ENCODE measurements at places on chromosomes 2 and 18.

- no peak for DNase-seq
These were observed 348.0 kb downstream of the DLGAP1 start for GRCh38 chr18:4107049-4107467.

DNA sequence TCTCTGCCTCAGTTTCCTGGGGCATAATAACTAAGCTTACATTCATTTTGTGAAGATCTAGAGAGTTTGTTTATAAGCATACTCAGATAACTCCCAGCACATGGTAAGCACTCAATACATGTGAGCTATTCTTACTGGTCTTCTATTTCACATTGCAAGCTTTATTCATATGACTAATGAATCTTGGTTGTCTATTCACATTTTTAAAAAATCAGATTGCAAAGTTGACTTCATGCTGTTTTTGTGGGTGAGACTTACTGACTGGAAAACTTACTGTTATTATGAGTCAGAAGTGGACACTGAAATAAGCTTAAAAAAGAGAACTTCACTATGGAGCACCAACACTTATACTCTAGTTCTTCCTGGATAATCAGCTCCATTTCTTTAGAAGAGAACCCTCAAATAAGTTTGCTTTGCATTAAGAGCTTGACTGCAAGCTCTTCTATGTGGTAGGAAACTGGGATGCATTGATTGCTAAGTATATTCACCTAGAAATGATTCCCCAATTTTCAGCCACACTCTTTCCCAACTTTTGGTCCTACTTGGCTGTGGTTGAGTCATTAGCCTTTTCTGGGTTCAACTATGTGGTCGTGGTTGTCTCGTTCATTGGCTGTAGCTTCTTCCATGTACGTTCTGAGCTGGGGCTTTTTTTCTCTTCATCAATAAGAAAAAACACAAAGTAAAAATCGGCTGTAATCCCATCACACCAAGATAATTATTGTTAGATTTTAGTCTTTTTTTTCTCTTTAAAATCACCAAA is 29.5 kb upstream of the RBMS1 start:
- peak; percentile 53 for DNase-seq

DNA sequence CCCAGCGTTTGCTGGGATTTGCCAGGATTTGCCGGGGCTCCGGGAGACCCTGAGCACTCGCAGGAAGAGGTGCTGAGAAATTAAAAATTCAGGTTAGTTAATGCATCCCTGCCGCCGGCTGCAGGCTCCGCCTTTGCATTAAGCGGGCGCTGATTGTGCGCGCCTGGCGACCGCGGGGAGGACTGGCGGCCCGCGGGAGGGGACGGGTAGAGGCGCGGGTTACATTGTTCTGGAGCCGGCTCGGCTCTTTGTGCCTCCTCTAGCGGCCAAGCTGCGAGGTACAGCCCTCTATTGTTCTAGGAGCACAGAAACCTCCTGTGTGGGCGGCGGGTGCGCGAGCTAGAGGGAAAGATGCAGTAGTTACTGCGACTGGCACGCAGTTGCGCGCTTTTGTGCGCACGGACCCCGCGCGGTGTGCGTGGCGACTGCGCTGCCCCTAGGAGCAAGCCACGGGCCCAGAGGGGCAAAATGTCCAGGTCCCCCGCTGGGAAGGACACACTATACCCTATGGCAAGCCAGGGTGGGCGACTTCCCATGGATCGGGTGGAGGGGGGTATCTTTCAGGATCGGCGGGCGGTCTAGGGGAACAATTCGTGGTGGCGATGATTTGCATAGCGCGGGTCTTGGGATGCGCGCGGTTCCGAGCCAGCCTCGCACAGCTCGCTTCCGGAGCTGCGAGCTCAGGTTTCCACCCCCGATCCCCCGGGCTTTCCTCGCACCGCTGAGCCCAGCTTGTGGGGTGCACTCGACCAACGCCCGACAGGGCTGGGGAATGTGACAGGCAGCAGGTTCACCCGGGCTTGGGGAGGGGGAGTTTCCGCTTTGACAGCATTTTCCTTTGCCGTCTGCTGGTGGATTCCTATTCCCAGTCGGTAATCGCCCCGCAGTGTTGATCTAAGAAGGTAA is 2.8 kb downstream of the ONECUT2 start:
- DNase-seq = peak; percentile 51

GRCh38 chr2:109260886-109261700 is 132.1 kb downstream of the SH3RF3 start:
- DNase-seq = no peak

DNA sequence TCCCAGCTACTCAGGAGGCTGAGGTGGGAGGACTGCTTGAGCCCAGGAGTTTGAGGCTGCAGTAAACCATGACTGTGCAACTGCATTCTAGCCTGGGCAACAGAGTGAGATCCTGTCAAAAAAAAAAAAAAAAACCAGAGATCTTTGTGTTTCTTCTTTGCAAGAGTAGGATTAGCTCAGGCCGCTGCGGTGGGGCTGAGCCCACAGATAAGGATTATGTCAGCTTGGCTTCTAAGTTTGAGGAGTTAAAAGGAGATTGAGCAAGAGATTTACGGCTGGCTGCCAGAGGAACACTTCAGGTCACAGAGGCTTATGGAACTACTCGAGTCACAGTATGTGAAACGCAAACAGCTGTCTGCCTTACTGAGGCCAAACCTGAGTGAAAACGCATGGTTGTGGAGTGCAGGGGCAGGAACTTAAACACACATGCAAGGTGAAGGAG is 146.7 kb upstream of the L3MBTL4 start:
- peak; percentile 82 for DNase-seq

DNA sequence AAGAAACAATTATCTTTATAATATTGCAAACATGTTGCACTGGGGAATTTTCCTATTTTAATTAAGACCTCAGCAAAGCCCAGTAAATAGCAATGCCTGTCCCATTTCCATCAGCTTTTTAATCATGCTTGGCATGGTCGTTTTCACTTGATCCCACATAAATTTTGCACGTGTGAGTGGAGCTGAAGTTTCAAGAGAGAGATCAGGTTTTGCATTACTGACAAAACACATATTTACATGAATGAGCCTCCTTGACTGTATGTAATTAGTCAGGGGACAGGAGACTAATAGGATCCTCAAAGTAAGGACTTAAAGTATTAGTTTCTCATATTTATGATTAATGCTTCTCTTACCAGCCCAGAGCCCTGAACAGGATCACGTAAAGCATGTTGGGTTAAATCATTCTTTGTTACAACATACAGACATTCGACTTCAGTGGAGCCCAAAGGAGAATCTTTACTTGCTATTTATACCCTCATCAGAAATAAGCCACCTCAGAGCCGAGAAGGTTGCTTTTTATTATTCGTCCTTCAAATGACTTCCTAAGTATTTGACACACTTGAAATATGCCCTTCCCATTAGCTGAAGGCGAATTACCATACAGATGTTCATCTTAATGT is 711.3 kb downstream of the GALR1 start:
- no peak for DNase-seq

GRCh38 chr2:24930768-24931167 is 10.7 kb upstream of the ADCY3 start:
- DNase-seq = no peak

- DNase-seq = no peak
These were observed 104.5 kb downstream of the CDCA7 start for GRCh38 chr2:173458991-173459780.

DNA sequence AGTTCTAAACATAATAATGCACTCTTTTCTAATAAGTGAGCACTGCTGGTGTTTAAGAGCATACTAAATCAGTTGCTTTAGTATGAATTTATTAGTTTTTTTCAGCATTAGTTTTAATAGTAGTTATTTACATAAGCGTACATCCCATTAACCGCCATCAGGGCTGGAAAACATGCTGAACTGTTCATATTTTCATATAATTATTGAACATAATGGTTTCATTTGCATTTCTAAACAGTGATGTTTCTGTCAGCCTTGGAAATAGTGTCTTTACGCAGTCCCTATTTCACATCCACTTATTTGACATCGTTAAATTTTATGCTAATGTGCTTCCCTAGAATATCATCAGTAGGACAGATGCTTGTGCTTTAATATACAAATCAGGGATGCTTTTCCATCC is 71.5 kb downstream of the KIAA1328 start:
- DNase-seq = no peak

GRCh38 chr2:26633351-26633945 is 7.7 kb downstream of the CIB4 start:
- DNase-seq = no peak

- DNase-seq = peak; percentile 45
These were observed 1.6 kb upstream of the LPIN1 start for GRCh38 chr2:11744631-11745394.

GRCh38 chr2:199903111-199903510 is 8.0 kb upstream of the C2orf69 start:
- no peak for DNase-seq
